ENCODE measurements at places on chromosomes 6 and 20.

GRCh38 chr6:98937351-98937750, 10.4 kb downstream of the FBXL4 start:
- no peak for DNase-seq

DNA sequence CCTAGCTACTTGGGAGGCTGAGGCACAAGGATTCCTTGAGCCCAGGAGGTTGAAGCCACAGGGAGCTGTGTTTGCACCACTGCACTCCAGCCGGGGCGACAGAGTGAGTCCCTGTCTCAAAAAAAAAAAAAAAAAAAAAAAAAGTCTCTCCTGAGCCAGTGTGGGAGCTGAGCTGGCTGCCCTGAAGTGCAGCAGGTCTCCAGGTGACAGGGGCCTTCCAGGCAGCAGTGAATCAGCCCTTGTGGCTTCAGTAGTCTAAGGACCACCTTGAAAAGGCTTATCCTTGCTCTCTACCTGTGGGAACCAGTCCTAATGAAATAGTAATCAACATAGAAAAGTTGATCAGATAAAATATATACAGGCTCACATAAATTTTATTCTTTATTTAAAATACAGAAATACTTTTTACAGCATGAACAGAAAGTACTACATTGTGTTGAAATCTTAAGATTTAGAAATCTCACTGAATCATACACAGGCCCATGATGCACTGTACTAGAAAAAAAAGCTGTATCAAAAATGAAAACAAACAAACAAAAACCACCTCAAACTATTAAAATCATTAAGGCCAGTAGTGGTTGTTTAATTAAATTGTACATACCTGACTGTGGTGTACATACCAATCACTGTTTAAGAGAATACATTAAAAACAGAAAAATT, 128.9 kb downstream of the SCML4 start:
- no peak for DNase-seq

GRCh38 chr6:110653381-110653780, 161.9 kb downstream of the CDK19 start:
- DNase-seq = no peak

- no peak for DNase-seq
Measured at GRCh38 chr6:43910638-43911353, 140.8 kb downstream of the VEGFA start.

DNA sequence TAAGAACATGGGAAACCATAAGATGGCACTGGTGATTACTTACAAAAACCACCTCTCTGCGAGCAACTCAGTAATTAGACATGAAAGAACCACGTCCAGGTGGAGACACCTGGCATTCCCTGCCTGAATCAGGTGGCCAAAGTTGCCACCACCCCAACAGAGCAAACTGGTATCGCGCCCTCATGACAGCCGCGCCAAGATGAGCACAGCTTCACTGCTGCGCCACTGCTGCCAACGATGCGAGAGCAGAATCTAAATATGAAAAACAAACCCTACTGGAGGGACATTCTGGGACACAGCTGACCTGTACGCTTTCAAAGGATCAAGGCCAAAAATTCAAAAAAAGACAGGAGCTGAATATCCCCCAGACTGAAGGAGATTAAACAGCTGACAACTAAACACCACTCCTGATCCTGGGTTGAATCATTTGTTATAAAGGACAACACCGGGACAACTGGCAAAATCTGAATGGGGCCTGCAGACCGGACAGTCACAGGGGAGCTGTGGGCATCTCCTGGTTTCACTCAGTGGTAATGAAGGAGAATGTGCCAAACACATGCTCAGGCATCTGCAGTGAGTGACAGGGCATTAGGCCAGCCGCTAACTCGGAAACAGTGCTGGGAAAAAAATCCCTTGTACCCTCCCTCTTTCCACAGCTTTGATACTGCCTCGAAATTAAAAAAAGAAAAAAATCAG, 17.4 kb downstream of the CST7 start:
- no peak for DNase-seq

GRCh38 chr6:32447932-32448331, 8.2 kb downstream of the HLA-DRA start:
- no peak for DNase-seq

- no peak for DNase-seq
Measured at GRCh38 chr6:138514860-138515540, 15.7 kb upstream of the NHSL1 start.

DNA sequence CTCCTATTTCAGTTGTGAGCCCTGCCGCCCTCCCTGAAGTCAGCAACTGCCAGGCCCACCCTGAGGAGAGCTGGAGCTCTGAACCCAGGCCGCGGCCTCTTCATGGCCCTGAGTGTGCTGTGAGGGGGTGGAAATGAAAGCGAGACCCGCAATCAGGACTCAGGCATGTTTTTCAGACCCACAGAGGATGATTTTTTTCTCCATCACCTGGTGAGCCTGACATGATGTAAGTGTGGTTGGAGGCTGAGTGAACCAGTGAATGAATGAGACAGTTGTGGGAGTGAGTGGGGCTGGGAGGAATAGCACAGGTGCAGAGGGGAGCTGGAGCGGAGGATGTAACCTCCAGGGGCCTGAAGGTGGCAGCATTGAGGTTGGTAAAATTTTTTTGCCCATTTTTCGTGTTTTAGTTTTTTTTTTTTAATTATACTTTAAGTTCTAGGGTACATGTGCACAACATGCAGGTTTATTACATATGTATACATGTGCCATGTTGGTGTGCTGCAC, 18.3 kb downstream of the RAET1L start:
- no peak for DNase-seq

- no peak for DNase-seq
Measured at GRCh38 chr6:48080227-48081009, 30.6 kb downstream of the PTCHD4 start.

DNA sequence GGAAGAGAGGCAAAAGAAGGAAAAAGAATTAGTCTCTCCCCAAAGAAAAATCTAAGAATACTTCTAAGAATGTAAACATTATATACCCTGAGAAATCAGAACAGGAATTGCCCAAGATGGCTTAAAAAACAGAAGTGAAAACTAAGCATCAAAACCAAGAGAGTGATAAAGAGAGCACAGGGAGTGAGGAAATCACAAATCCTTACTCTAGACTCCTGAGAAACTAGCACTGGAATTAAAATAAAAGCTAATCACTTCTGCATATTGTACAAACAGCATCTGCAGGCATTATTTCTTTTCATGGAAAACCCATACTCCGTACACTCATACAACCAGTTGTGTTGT, 285.7 kb downstream of the BTBD9 start:
- DNase-seq = no peak

- no peak for DNase-seq
Measured at GRCh38 chr6:30463651-30464618, 25.4 kb upstream of the HLA-E start.
